ENCODE measurements at places on chromosomes 11 and 22. TPM values are rescaled to one million over a fixed set of nuclear protein-coding genes. Genes with fewer than 3 reads are reported as not detected.
A peak's percentile ranks its signal among the peaks of the same experiment; 100 is the strongest.

DNA sequence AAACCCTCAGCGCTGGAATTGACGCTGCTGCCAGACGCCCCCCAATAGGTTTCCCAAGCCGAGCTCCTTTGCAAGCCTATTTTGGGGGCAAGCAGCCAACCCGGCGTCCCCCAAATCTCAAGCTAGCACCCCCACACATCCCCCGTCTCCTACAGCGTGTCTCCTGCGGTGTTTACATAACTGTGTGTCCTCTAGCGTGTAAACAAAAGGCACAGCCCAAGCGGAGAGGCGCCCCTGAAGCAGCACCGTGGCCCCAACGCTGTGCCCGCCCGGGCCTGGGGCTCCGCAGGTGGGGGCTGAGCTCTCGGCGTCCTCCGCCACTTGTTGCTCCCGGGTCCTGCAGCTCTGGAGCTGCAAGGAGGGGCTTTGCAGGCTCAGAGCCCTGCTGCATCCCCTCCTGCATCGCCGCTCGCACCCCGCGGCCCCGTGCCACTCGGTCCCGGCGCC is 1.6 kb downstream of the CADM1 start:
- H3K4me1 ChIP-seq, result peaks cover 31% of the 10 kb centered on the region
- peak overlapping the region; percentile 73 for H3K27ac ChIP-seq
- H3K36me3 ChIP-seq, result no peaks in the 10 kb centered on the region
- peaks cover 3% of the 10 kb centered on the region for H3K27me3 ChIP-seq

OLFML1 gene
- 28.8 TPM for total RNA-seq

DNA sequence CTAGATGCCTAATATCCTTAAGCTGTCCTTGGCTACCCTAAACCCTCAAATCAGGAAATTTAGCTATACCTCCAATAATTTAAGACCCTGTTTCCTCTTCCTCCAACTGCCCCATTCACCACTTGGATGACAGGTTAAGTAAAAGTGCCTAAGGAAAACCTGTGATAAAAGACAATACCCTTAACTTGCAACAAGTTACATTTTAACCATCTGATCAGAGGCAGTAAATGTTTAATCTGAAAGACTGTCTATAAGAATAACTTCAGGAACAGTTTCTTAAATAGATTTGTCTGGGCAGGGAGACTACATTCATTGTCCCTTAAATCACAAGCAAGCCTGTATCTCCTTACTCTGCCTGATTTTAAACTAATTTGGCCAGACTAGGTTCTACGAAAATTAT is 129.1 kb downstream of the APOL5 start:
- no peaks in the 10 kb centered on the region for H3K36me3 ChIP-seq
- no peaks in the 10 kb centered on the region for H3K27me3 ChIP-seq
- no peak overlapping the region for H3K4me3 ChIP-seq
- H3K27ac ChIP-seq, result no peak overlapping the region

ZBTB16 gene
- total RNA-seq, result 52.5 TPM

P4HA3 gene
- 2.0 TPM for total RNA-seq

- no peak for DNase-seq
- H3K4me3 ChIP-seq, result no peak overlapping the region
- peaks cover 36% of the 10 kb centered on the region for H3K27me3 ChIP-seq
- H3K36me3 ChIP-seq, result no peaks in the 10 kb centered on the region
- no peak overlapping the region for H3K27ac ChIP-seq
These were observed 69.2 kb upstream of the TTC12 start for GRCh38 chr11:113245216-113245615.

DNA sequence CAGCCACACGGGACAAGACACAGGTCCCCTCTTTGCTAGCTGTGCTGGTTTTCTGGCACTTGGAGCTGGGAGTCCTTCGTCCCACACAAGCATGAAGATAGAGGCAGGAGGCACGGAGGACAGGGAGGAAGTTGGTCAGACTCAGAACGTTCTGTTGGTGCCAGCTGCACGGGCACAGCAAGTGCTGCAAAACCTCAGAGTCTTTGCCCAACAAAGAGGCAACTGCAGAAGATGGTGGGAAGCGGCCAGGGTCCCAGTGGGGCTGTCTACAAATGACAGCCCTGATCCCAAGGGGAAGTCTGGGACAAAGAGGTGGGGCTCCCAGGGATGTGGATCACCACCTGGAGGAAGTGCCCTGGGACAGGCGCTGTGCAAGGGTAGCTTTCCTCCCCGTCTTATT is 9.4 kb upstream of the OSM start:
- peaks cover 79% of the 10 kb centered on the region for H3K4me1 ChIP-seq
- H3K4me3 ChIP-seq, result no peak overlapping the region
- DNase-seq, result no peak
- no peak overlapping the region for H3K27ac ChIP-seq

DNA sequence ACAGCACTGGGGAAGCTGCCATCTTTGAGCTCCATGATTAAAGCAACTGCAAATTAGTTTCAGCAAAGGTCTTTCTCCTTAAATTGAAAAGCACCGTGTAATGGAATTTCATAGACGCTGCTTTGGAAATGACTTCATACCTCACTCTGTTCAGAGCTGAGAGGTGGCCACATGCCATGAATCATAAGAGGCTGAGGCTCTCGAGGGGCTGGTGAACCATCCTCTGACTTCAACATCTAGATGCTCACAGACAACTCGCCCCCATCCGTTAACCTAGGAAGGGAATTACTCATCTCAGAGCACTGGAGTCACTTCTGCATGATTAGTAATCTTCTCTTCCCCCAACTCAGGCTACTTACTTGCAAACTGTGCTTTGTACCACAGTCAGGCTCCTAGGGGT is 122.3 kb downstream of the RCN1 start:
- H3K4me1 ChIP-seq, result no peaks in the 10 kb centered on the region
- no peaks in the 10 kb centered on the region for H3K27me3 ChIP-seq
- no peak for DNase-seq
- H3K36me3 ChIP-seq, result no peaks in the 10 kb centered on the region
- no peak overlapping the region for H3K4me3 ChIP-seq

HIC2 gene
- 3.4 TPM for total RNA-seq

GRCh38 chr22:47043835-47044721 is 281.6 kb downstream of the TBC1D22A start:
- H3K27ac ChIP-seq, result no peak overlapping the region
- no peaks in the 10 kb centered on the region for H3K36me3 ChIP-seq
- no peaks in the 10 kb centered on the region for H3K4me1 ChIP-seq
- DNase-seq, result peak; percentile 52
- H3K4me3 ChIP-seq, result no peak overlapping the region
- no peaks in the 10 kb centered on the region for H3K27me3 ChIP-seq

OR51A4 gene
- total RNA-seq, result not detected

DNA sequence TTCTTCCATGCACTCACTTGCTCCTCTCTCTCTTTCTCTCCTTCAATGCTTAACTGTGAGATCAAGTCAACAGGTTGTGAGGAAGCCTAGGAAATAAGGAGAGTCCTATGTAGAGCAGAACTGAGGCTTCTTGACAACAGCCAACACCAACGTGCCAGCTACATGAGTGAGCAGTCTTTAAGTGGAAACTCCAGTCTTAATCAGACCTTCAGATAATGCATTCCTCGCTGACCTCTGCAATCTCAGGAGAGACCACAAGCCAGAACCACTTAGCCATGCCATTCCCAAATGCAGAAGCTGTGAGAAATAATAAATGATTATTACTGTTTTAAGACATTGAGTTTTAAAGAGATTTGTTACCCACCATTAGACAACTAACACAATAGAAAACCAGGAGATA is 6.1 kb upstream of the TEAD1 start:
- no peak for DNase-seq
- no peak overlapping the region for H3K27ac ChIP-seq
- no peak overlapping the region for H3K4me3 ChIP-seq
- H3K36me3 ChIP-seq, result no peaks in the 10 kb centered on the region
- peaks cover 16% of the 10 kb centered on the region for H3K27me3 ChIP-seq

- peaks cover 57% of the 10 kb centered on the region for H3K27me3 ChIP-seq
- no peak overlapping the region for H3K27ac ChIP-seq
- no peaks in the 10 kb centered on the region for H3K36me3 ChIP-seq
- no peak for DNase-seq
- H3K4me3 ChIP-seq, result peak overlapping the region; percentile 47
- H3K4me1 ChIP-seq, result peaks cover 31% of the 10 kb centered on the region
These were observed 2.3 kb upstream of the RTN4RL2 start for GRCh38 chr11:57458060-57458409.

- H3K27ac ChIP-seq, result no peak overlapping the region
- H3K4me1 ChIP-seq, result no peaks in the 10 kb centered on the region
- H3K4me3 ChIP-seq, result no peak overlapping the region
- no peak for DNase-seq
These were observed 706.0 kb downstream of the KCNA4 start for GRCh38 chr11:29310725-29311342.

- H3K27ac ChIP-seq, result no peak overlapping the region
- no peaks in the 10 kb centered on the region for H3K36me3 ChIP-seq
- DNase-seq, result peak; percentile 31
- H3K4me1 ChIP-seq, result no peaks in the 10 kb centered on the region
- no peak overlapping the region for H3K4me3 ChIP-seq
- peaks cover 43% of the 10 kb centered on the region for H3K27me3 ChIP-seq
These were observed 3.8 kb downstream of the ACY3 start for GRCh38 chr11:67646535-67647336.

Data from left lung (tissue), 14 donors.